ENCODE measurements at places on chromosomes 1 and 21. TPM values are rescaled to one million over a fixed set of nuclear protein-coding genes. Genes with fewer than 3 reads are reported as not detected.

- no peak for DNase-seq
Measured at GRCh38 chr1:205224736-205225135, 3.0 kb upstream of the TMCC2 start.

- no peak for DNase-seq
Measured at GRCh38 chr1:41475859-41476567, 8.5 kb downstream of the EDN2 start.

GRCh38 chr1:154599658-154600057 is 8.3 kb downstream of the ADAR start:
- DNase-seq, result no peak

DNA sequence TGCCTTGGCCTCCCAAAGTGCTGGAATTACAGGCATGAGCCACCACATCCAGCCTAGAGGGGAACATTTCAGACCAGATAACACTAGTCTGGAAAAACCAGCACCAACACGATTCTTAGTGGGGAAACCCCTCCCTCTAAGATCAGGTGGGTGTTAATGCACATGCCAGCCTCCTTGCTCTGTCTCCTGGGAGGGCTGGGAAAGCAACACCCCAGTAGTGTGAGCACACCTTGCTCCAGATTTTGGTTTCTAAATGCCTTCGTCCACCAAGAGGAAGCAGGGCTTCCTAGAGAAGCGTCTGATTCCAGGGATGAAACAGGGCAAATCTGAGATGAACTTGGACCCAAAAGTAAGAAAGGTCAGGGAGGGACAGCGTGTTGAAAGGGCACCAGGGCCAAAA is 2.2 kb upstream of the KRTAP10-4 start:
- no peak for DNase-seq

DNA sequence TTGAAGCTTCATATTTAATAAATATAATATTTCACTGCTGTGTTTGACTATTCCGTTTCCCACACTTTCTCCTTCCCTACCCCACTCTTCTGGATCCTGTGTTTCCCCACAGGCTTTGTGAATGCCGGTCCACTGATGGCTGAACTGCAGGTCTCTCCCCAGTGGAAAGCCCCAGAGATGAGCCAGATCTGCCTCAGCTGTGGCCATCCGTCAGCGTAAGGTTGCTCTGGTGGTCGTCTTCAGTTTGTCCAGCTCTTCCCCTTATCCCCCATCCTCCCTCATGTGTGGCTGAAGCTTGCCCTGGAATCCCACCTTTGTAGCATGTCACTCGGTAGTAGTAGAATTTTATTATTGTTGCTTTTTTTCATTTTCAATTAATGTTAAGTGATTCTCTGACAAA is 11.4 kb downstream of the SMAP2 start:
- DNase-seq, result no peak

DNA sequence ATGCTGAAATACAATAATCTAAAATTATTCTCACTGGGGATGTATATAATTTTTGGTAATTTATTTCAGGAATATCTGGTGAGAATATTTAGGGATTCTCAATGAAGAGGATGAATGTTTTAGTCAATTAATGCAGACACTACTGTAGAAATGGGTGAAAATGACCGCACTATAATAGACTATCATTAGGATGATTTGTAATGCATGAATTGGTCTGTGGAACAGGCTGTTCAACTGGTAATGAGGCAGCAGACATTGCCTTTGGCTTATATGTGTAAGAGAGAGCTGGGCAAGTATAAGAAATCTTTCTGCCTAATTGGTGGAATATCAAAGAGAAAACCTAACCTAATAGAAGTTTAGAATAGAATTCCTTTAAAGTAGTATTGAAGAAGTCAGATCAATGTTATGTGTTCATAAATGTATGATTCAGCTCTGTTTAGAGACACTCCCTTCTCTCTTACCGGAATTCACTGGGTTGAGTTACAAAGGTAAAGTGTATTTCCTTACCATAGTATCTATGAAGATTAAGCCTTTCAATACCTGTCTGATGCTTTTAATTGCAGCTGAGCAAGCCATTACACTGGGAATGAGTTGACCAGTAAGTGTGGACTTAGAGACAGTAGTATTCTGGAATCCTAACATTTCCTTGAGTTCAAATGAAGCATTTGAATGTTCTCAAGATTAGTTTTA is 274.5 kb downstream of the S1PR1 start:
- DNase-seq, result no peak

- peak; percentile 40 for DNase-seq
Measured at GRCh38 chr21:26967062-26967913, at the start of gene ADAMTS5. Gene ADAMTS5, minus strand, starts transcription at chr21:26967088. Its CDS starts 697 bp downstream, at chr21:26966391.

GRCh38 chr1:74908797-74909196 is 175.8 kb downstream of the TYW3 start:
- DNase-seq, result no peak

DNA sequence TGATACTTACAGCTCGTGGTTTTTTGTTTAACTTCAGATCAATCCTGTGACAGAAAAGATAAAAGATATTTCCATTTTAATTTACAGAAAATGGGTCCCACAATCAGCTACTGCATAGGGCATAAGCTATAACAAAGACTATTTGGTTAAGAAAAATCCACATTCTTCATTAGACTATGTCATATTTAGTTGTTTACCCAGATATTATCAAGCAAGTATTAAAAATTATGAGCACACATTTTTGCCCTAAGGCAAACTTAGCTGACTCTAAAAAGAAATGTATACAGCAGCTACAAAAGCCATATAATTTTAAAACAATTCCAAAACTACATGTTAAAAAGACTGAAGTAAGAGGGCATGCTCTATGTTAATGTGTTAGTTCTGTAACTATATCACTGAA is 18.7 kb downstream of the MEAF6 start:
- no peak for DNase-seq

DNA sequence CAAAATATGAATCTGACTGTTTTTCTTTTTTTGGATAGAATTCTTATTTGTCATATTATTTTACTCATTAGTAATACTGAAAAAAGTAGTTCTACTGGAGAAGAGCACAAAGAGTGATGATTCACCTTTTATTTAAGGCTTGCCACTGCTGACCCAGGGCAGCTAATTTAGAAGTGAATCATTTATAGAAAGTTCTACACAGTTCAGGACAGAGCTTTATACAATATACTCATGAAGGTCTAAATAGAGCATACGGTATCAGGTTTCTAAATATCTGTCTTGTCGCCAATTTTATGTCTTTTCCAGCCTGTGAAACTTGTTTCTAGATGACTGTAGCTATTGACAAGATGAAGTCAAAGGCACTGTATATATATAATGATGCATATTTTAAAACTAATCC is 25.0 kb downstream of the GIPC2 start:
- DNase-seq, result no peak

- no peak for DNase-seq
Measured at GRCh38 chr21:31483146-31483545, 139.1 kb upstream of the TIAM1 start.

DNA sequence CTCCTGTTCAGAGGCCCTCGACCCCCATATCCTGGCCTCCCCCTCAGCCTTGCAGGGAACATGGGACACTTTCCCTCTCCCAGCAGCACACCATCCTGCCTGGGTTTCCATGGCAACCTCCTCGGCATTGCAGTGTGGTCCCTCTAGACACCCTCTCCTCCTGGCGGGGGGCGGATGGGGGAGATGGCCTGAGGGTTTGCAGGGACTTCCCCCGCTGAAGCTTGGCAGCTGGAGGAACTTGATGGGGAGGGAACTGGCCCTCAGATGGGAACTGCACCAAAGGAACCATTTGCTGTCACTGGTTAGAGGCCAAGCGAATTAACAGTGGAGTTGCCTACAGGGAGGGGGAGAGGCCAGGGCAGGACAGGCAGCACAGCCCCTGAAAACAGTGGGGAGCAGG is 28.7 kb downstream of the RIMS3 start:
- DNase-seq, result no peak

GRCh38 chr1:109257682-109258421 is 8.5 kb downstream of the CELSR2 start:
- DNase-seq, result no peak

GRCh38 chr1:101346419-101346818 is 109.6 kb downstream of the S1PR1 start:
- DNase-seq, result no peak

TMEM125 gene
- 19.3 TPM for total RNA-seq

TMEM269 gene
- total RNA-seq, result 0.59 TPM

LCE6A gene
- not detected for total RNA-seq
